CD4-positive, alpha-beta memory T cell (primary cell): ENCODE measurements at places on chromosomes 1 and 21. TPM values are rescaled to one million over a fixed set of nuclear protein-coding genes. Genes with fewer than 3 reads are reported as not detected.

GRCh38 chr1:242691610-242691945 is 167.1 kb upstream of the PLD5 start:
- DNase-seq: no peak

The BEST4 gene
- total RNA-seq: 1.2 TPM

The RNU1-1 gene
- 3,010 TPM for total RNA-seq

DNA sequence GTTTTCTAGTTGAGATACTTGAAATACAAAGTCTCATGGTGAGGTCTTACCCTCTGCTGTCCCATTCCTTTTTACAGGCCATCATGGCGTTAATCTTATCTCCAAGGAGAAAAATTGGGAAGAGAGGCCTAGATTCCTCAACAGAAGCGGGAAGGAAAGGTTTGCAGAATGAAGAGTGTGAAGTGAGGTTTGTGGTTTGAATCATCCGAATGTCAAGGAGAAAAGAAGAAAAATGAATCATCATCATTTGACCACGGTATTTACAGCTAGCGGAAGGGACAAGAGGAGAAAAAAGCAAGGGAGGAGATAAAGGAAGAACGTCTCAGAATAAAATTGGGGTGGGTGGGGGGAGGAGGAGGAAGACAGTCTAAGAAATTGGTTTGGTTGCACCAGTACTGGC is 935 bp upstream of the COG2 start:
- DNase-seq: no peak

- no peak for DNase-seq
Observed at GRCh38 chr1:155978973-155979429, 654 bp upstream of the ARHGEF2 start.
